T-helper 9 cell (primary cell): ENCODE measurements at places on chromosomes 16 and 17.

- no peak for DNase-seq
These were observed 13.3 kb upstream of the MARCHF10 start for GRCh38 chr17:62821189-62822079.

DNA sequence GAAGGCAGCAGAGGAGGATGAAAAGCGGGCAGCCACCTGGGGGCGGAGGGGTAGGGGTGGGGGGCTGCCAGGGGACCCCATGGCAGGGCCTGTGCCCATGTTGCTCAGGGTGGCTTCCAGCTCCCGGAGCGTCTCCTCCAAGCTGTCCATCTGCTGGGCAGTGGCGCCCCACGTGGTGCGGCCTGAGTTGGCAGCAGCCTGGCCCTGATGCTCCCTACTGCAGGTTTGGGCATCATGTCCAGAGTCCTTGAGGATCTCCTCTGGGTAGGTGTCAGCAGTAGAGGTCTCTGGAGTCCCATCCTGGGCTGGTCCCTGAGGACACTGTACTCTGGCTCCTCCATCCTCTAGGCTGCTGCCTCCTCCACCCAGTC, 60.9 kb downstream of the SRCIN1 start:
- no peak for DNase-seq

- DNase-seq = no peak
These were observed 4.7 kb downstream of the DLX3 start for GRCh38 chr17:49990331-49990730.

DNA sequence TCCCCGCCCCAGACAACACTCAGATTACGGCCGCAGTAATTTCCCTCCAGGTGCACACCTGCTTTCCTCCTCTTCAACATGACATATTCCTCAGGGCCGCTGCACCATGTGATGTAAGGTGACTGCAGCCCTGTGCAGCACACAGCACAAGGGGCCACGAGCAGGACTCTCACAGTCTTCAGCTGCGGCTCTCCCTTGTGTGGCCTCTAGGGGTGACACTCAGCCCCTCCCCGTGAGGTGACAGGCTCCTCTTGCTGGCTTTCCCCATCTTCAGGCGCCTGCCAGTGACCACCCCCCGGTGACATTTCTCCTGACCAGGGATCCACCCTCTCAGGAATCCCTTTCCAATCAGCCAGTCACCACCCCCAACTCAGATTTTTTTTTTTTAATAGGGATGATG, 31.3 kb upstream of the ABCC3 start:
- no peak for DNase-seq

DNA sequence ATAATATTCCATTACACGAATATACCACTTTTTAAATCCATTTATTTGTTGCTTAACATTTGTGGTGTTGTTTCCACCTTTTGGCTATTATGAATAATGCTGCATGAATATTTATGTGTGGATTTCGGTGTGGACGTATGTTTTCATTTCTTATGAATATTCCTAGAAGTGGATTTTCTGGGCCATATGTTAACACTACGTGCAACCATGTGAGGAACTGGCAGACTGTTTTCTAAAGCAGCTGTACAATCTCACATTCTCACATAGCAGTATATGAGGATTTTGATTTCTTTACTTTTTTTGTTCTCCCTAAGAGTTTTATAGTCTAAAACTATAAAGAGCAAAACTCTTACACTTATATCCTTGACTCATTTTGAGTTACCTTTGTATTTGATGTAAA, 143.4 kb downstream of the MAP2K4 start:
- DNase-seq = no peak

GRCh38 chr16:81586977-81587625, 142.5 kb downstream of the CMIP start:
- no peak for DNase-seq

DNA sequence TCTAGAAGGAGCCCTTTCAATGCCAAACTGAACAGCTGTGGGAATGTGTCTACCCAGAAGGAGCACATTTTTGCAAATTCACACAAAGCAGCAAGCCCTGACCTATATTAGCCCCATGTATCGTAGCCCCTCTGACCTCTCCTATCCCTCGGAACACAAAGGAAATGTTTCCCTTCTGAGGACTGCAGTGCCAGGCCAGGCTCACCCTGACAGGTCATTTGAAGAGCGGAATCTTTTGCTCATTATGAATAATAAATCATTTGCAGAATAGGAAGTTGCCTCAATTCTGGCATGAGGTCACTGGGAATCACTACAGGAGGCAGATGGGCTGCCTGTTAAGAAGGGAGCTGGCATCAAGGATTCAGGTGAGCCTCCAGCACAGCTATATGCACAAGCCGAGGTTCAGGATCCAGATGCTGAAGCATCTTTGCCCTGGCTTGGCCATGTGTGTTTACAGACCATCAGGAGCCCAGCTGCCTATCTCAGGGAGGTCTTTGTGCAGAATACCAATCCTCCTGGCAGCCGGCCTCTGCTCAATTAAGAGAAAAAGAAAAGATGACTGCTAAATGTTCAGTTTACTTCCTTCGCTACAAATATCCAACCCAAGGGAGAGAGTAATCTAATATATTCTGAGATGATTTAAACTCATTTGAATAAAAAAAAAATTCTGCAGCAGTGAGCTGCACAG, 119.4 kb downstream of the USP31 start:
- DNase-seq = no peak

GRCh38 chr16:83343935-83344366, 463.8 kb upstream of the HSBP1 start:
- DNase-seq = no peak

GRCh38 chr17:46796524-46796923, 22.0 kb downstream of the WNT3 start:
- DNase-seq = no peak

DNA sequence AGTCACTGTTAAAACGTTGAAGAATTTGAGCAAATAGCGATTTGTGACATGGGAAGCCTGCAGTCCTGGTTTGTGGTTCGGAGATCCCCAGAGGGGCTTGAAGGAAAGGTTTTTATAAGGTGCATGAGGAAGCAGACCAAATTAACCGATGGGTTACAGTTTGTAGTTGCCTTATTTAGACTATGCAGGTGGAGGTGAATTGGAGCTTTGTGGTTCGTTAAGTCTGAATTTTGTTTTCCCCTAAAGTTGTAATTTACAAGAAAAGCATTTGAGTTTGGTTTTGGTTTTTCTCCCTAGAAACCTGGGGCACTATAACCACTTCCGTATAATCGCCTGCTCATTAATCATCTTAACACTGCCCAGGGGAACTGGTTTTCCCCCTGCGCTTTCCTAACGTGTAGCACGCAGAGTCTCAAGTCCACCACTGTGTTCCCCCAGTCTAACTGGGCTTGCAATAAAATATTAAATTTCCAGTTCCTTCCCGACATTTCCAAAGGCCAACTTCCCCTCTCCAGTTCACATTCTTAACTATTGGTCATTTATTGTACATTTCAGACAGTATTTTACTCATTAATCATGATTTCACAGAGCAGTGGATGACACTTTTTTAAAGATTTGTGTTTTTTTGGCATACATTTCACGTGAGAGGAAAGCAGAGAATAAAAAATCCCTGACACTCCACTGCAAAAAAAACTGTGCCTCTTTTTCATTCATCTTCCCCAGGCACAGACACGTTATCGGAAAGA, 932 bp downstream of the ZNF267 start:
- no peak for DNase-seq

DNA sequence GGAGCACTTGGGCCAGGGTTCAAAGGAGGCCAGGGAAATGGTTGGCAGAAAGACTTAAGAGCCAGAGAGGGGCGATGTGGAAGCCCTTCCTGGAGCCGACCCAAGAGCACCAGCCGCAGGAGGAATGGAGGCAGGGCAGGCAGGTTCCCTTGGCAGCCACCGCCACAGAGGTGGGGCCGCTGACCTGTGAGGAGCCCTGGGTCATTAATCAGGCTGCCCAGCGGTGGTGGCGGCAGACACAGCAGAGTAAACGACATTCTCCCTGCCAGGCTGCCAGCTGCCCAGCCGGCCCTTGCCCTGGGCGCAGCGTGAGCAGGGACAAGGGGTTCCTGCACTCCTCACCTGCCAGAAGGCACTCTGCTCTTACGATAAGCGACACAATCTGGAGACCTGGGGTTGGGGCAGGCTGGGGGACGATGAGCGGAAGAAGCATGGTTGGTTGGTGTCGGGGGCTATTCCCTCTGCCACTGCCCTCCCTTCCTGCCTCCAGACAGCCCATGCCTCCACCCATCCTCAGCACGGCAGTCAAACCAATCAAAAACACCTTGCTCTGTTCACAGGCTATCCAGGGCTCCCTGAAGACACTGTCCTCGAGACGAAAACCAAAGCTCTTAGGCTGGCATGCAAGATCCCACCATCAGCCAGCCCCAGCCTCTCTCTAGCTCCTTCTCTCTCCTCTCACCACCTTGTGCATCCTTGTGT, 40.9 kb downstream of the PLXDC1 start:
- DNase-seq = no peak

DNA sequence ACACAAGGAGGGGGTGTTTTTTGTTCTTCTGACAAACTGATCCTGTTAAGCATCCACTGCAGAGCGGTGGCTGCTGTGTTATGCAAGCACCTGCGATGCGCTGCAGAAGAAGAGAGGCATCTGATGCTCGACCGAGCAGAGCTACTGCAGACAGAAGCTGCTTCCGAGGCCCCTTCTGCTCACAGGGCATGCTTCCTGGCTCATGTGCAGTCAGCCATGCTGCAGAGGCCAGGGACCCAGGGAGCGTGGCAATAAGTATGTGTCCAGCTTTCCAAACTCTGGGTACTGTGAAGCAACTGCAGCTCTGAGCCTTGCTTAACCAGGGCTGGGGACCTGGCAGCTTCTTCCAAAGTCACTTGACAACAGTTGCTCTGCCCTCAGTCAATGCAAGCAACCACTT, 448.6 kb upstream of the RBFOX1 start:
- DNase-seq = no peak

GRCh38 chr16:68978303-68978954, 127.0 kb upstream of the HAS3 start:
- DNase-seq = no peak

DNA sequence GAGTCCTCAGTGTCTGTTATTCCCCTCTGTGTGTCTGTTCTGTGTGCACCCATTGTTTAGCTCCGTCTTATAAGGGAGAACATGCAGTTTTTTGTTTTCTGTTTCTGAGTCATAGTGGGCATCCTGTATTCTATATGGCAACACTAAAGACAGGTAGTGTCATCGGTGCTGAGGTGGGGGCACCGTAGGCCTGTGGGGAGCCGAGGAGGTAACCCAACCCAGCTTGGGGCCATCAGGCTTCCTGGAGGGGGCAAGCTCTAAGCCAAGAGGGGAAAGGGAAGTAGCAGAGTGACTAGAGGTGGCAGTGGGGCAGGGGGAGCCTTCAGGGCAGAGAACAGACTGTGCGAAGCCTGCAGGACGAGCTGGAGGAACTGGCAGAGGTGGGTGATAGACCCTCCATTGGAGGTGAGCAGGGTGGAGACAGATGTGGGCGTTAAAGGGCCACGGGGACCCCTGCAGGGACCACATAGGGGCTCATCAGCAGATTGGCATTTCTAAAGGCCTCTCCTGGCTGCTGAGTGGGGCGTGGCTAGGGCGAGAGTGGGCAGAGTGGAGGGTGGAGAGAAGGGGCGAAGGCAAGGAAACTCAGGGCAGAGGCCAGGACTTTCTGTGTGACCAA, 36.5 kb downstream of the CPNE2 start:
- DNase-seq = no peak

DNA sequence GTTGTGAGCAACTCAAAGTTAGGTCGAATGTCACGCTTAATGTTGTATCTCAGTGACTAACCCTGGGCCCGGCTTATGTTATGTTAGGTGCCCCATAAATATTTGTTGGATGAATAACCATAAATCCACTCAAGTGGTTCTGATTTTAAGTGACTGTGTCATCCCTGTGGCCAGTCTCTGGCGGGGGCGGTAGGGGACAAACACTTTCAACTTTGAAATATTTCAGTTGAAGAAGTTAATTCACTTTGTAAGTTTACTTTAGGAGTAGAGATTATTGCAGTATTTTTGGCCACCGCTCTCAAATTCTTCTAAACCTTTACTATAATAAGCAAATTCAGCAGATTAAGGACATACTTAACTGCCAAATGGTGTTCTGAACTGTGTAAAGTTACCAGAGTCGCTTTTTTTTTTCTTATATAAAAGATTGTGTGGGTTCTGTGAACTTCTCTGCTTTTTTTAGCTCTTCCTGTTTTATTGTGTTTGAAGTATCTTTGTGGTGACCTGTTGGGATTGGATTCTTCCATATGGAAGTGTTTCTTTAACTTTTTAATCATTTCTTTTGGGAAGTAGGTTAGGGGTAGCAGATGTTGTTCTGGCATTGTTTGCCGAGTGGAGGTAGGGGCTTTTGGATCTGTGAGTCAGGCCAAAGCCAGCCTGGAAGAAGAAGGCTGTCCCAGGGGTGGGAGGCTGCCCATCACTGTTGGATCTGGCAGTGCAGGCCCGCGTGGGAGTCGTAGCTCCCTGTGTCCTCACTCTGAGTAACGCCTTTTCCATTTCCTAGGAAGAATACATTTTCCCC, 61.4 kb upstream of the TBX2 start:
- DNase-seq = no peak

GRCh38 chr17:58932956-58933355, 173.7 kb downstream of the TRIM37 start:
- DNase-seq = no peak

- no peak for DNase-seq
These were observed 723 bp downstream of the TMEM186 start for GRCh38 chr16:8796469-8797363.
